Activated T-helper 2 cell treated with anti-CD3 and anti-CD28 coated beads, Interferon-gamma antibody, Interleukin-2, Interleukin-4, amounts not matched to agents 10 μg/mL and 5 μg/mL and 100 μg/mL, durations not matched to agents 14 hours and 24 hours and 36 hours (primary cell): ENCODE measurements at places on chromosomes 5 and 9.

- H3K4me1 ChIP-seq: no peaks in the 10 kb centered on the region
- no peak overlapping the region for H3K27ac ChIP-seq
- H3K27me3 ChIP-seq: no peaks in the 10 kb centered on the region
These were observed 64.5 kb downstream of the PRR16 start for GRCh38 chr5:120528609-120529008.

DNA sequence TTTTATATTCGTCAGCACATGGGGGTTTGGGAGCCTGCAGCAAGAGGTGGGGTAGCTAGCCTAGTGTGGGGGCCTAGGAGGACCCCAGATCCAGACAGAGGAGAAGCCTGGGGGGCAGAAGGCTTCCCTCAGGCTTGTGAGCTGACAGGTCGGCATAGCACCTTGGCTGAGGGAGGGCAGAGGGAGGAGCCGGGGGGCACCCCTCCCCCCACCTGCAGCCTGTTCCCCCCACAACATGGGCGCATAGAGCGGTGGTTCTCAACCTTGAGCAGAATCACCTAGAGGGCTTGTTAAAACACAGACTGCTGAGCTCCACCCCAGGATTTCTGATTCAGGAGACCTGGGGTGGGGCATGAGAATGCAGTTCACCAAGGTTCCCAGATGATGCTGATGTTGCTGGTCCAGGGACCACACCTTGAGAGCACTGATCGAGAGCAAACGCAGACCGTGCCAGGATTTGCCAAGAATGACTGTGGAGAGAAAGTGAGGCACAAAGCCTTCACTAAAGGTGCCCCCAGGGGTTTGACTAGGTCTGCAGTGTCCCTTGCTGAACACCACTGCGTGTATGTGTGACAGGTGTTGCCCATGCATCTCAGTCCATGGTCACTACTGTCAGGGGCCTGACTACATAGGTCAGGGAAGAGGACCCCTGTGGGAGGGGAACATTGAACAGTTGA is 163.3 kb downstream of the MACROH2A1 start:
- H3K4me3 ChIP-seq: no peak overlapping the region
- H3K27ac ChIP-seq: no peak overlapping the region
- no peak for DNase-seq
- no peaks in the 10 kb centered on the region for H3K27me3 ChIP-seq
- no peaks in the 10 kb centered on the region for H3K36me3 ChIP-seq

- peak overlapping the region; percentile 70 for H3K27ac ChIP-seq
- DNase-seq: no peak
- H3K4me1 ChIP-seq: peaks cover 22% of the 10 kb centered on the region
- no peaks in the 10 kb centered on the region for H3K27me3 ChIP-seq
These were observed 78.4 kb downstream of the SLC38A9 start for GRCh38 chr5:55633574-55634208.

DNA sequence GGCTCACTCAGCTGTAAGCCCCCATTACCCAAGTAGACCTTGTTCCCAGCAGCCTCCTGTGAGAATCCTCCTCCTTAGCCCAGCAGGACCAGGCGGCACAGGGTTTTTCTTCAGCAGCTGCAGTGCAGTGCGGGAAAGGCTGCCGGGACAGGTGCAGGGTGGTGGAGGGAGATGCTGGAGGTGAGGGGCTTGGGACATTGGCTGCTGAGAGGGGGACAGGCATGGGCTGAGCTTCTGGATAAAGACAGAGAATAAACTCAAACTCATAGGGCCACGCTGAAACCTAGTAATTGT is 174.7 kb downstream of the CACNA1B start:
- peak; percentile 7 for DNase-seq
- no peaks in the 10 kb centered on the region for H3K27me3 ChIP-seq
- H3K36me3 ChIP-seq: no peaks in the 10 kb centered on the region
- no peaks in the 10 kb centered on the region for H3K4me1 ChIP-seq

DNA sequence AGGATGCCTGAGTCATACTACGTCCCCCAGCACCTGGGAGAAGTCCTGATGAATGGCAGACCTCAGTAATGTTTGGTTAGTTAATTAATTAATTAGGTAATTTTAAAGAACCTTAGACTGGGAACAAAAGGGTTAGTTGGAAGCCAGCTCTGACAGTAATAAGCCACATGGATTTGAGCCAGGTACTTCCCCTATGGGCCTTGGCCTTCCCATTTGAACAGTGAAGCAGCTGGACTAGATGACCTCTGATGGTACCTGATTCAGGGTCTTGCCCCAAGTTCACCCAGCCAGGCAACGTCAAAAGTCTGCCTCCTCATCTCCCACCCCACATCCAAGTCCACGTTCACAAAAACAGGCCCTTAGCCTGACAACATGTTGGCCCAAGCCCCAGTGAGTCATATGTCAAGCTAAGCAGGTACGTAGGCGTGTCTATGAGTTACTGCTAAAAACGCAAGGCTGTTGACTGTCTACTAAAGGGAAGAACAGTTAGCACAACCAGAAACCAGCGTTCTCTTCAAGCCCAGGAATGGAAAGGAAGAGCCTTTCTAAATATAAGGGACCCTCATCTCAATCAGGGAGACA is 303.2 kb downstream of the ACTL7B start:
- H3K27ac ChIP-seq: no peak overlapping the region
- H3K4me3 ChIP-seq: no peak overlapping the region
- H3K27me3 ChIP-seq: no peaks in the 10 kb centered on the region
- H3K36me3 ChIP-seq: no peaks in the 10 kb centered on the region

GRCh38 chr5:124658867-124659557 is 87.4 kb downstream of the ZNF608 start:
- H3K4me3 ChIP-seq: no peak overlapping the region
- H3K36me3 ChIP-seq: no peaks in the 10 kb centered on the region
- H3K4me1 ChIP-seq: no peaks in the 10 kb centered on the region
- peaks cover 18% of the 10 kb centered on the region for H3K27me3 ChIP-seq
- no peak overlapping the region for H3K27ac ChIP-seq

- DNase-seq: no peak
- peaks cover 3% of the 10 kb centered on the region for H3K4me1 ChIP-seq
- no peaks in the 10 kb centered on the region for H3K36me3 ChIP-seq
- no peaks in the 10 kb centered on the region for H3K27me3 ChIP-seq
- no peak overlapping the region for H3K4me3 ChIP-seq
These were observed 71.5 kb downstream of the PAM start for GRCh38 chr5:102826629-102827028.

GRCh38 chr5:11396917-11397316 is 507.3 kb downstream of the CTNND2 start:
- no peak for DNase-seq
- no peak overlapping the region for H3K27ac ChIP-seq
- no peaks in the 10 kb centered on the region for H3K36me3 ChIP-seq
- H3K4me3 ChIP-seq: no peak overlapping the region
- no peaks in the 10 kb centered on the region for H3K4me1 ChIP-seq

DNA sequence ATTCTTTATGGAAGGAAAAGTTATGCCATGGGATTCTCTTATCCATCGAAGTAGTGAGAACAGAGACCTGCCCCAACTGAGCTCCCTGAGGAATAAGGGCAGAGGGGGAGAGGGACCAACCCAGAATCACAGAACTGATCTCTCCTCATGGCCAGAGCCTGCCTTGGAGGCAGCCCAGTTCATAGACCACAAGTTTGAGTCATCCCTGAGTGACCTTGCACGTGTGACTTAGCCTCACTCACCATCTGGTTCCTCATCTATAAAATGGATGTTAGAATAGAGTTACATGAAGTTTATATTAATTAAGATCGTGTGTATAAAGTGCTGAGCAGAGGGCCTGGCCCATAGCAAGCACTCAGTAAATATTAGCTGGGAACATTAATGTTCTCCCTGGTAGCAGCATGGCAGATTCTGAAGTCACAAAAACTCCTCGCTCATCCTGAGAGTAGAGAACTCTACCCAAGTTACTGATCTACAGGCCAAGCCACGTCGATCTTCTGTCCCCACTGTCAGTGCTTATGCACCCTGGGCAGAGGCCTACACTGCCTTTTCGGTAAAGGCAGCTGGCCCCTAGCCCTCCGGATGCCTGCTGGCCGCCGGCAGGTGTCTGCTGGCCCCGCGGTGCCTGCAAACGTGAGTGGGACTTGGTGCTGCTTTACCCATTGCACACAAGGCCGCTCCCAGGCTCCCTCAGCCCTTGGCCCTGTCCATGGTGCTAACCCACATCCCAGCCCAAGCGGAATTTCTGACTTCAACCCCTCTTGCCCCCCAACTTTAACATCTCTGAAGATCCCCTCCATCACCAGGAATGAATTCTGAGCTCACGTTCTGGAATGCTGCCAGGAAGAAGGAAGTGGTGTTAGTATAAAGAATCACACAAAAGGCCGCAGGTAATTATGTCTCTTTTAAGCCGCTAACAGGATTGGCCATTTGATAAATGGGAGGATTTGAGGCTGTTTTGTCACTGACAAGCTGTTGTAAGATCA is 61.1 kb upstream of the ARAP3 start:
- H3K36me3 ChIP-seq: no peaks in the 10 kb centered on the region
- H3K27me3 ChIP-seq: peaks cover 6% of the 10 kb centered on the region
- no peaks in the 10 kb centered on the region for H3K4me1 ChIP-seq
- no peak overlapping the region for H3K27ac ChIP-seq
- no peak for DNase-seq

- DNase-seq: no peak
- peaks cover 1% of the 10 kb centered on the region for H3K4me1 ChIP-seq
These were observed 32.5 kb upstream of the SCAMP1 start for GRCh38 chr5:78327761-78328510.

DNA sequence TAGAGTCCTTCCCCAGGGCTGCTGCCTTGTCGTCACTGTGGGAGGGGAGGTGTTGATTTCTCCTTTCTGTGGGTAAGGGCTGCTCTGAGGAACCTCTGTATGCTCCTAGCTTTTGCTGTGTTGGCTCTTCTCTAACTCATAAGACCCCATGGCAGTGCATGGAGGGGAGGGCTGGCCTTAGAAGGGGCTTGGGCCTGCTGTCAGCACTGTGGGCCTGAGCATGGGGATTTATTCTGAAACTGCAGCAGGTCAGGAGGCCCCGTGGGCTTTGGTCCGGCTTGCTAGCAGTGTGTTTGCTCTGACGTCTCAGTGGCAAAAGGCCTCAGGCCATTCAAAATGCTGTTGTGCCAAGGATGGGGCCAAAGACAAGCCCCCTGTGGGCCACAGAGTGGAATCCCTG is 6.8 kb downstream of the FGF18 start:
- no peak overlapping the region for H3K4me3 ChIP-seq
- DNase-seq: no peak
- peaks cover 12% of the 10 kb centered on the region for H3K27me3 ChIP-seq
- no peaks in the 10 kb centered on the region for H3K4me1 ChIP-seq
- H3K27ac ChIP-seq: no peak overlapping the region
- no peaks in the 10 kb centered on the region for H3K36me3 ChIP-seq

DNA sequence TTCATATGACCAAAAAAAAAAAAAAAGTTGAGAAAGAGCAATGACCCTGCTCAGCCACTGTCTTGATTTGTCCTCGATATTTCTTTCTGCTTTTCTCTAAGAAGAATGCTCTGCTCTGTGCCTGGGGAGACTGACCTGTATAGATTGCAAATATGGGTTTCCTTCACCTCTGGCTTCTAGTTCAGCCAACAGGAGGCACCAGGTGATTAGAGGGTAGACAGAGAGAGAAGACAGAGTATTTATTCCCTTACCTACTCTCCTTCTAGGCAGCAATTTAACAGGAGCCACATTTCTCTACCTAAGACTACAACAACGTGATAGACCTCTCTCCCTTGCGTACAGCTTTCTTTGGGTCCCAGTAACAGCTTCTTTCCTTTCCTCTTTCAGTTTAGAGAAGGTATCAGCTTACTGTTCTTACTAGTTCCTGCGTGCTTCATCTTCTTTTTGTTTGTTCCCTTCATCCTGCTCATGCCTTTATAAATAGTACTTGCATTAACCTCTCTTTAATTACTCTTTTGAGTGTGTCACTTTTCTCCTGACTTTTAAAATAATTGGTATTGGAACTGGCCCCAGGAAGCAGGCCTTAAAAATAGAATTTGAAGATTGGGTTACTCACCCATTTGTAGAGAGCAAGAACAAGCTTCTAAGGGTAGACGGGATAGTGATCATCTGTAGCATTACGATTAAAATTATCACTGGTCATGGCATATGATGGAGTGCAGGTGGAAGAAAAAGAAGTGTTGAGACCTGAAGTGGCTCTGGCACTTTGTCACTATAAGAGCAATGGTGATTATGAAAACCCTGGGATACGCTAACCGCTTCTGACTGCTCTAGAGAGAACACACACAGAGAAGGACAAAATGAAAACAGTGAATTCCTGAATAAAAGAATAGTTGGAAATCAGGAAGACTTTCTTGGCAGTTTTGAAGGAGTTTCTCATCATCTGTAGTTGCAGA is 161.2 kb upstream of the FSTL4 start:
- H3K27ac ChIP-seq: no peak overlapping the region
- no peak overlapping the region for H3K4me3 ChIP-seq
- no peaks in the 10 kb centered on the region for H3K4me1 ChIP-seq
- DNase-seq: no peak

- no peak overlapping the region for H3K4me3 ChIP-seq
- peaks cover 19% of the 10 kb centered on the region for H3K4me1 ChIP-seq
- peaks cover 23% of the 10 kb centered on the region for H3K27me3 ChIP-seq
- no peaks in the 10 kb centered on the region for H3K36me3 ChIP-seq
- H3K27ac ChIP-seq: no peak overlapping the region
These were observed 74.8 kb downstream of the ICE1 start for GRCh38 chr5:5497152-5497788.

GRCh38 chr5:77651343-77651742 is 12.8 kb upstream of the OTP start:
- H3K4me3 ChIP-seq: no peak overlapping the region
- no peak overlapping the region for H3K27ac ChIP-seq
- H3K36me3 ChIP-seq: no peaks in the 10 kb centered on the region

GRCh38 chr9:128995791-128996190 is 32.3 kb downstream of the SH3GLB2 start:
- H3K36me3 ChIP-seq: peaks cover 83% of the 10 kb centered on the region
- no peak overlapping the region for H3K4me3 ChIP-seq
- H3K4me1 ChIP-seq: peaks cover 11% of the 10 kb centered on the region
- no peak for DNase-seq
- no peak overlapping the region for H3K27ac ChIP-seq

DNA sequence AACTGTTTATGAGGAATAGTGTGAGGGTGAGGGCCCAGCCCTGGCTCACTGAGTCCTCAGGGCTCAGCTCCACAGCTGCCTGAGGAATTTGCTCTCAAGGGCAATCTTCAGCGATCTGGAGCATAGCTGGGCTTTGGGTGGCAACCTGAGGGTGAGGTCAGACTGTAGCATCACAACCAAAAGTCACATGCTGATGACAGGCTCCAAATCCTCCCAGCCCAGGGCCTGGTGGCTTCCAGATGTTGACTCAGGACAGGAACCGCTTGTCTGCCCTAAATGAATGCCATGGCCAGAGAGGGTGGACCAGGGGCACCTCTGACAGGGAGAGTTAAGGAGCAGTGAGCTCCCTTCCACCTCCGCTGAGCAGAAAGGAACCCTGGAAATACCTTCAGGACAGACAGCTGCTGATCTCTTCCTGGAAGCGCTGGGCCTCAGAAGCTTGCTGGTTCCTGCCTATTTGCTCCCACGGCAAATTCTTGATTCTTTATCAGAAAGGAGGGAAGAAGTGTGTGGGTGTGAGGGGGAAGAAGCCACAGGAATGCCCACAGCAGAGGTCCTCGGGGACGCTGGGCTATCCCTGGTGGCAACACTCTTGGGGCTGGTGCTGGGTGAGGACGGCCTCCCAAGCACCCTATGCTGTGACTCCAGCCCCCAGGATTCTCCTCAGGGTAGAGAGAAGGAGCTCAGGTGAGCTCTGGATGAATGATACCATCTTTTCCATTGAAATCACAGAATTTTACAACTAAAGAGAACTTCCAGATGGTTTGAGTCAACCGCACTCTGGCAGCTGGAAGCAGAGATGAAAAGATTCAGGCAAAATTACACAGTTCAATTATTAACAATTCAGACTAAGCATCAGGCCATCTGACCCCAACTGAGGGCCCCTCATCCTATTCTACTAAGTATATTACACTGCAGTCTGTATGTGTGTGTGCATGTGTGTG is 13.8 kb upstream of the CTSL start:
- H3K4me1 ChIP-seq: peaks cover 36% of the 10 kb centered on the region
- no peak overlapping the region for H3K27ac ChIP-seq
- H3K36me3 ChIP-seq: peaks cover 9% of the 10 kb centered on the region
- no peak overlapping the region for H3K4me3 ChIP-seq
